ENCODE measurements at places on chromosomes 4 and X. TPM values are rescaled to one million over a fixed set of nuclear protein-coding genes. Genes with fewer than 3 reads are reported as not detected.

DNA sequence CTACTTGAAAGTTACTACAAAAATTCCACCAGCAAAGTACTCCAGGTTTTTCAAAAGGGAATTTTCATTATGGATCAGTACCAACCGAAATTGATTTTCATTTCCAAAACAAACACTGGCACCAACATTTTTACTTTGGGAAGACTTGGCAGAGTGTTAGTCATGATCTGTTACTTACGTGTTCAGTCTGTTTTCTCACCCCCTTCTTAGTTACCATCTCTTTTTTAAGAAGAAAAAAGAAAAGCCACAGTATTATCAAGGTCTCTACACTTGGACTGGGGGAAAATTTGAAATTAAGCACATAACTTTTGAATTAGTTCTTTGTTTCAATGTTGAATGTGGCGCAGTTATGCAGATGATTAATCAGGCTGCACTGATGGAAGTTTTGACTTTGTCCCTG, 27.5 kb downstream of the RBBP7 start:
- DNase-seq: no peak

- DNase-seq: no peak
Observed at GRCh38 chrX:39633293-39633692, 464.5 kb downstream of the BCOR start.

GRCh38 chr4:56651056-56651350, 30.1 kb downstream of the HOPX start:
- no peak for DNase-seq

GRCh38 chr4:33437406-33437805, 2717.2 kb downstream of the PCDH7 start:
- no peak for DNase-seq

GRCh38 chrX:41664375-41664901, 24.3 kb upstream of the GPR34 start:
- DNase-seq: no peak

GRCh38 chr4:74897386-74897785, 35.5 kb upstream of the PARM1 start:
- no peak for DNase-seq

- no peak for DNase-seq
Observed at GRCh38 chrX:84064164-84064563, 123.8 kb downstream of the RPS6KA6 start.

DNA sequence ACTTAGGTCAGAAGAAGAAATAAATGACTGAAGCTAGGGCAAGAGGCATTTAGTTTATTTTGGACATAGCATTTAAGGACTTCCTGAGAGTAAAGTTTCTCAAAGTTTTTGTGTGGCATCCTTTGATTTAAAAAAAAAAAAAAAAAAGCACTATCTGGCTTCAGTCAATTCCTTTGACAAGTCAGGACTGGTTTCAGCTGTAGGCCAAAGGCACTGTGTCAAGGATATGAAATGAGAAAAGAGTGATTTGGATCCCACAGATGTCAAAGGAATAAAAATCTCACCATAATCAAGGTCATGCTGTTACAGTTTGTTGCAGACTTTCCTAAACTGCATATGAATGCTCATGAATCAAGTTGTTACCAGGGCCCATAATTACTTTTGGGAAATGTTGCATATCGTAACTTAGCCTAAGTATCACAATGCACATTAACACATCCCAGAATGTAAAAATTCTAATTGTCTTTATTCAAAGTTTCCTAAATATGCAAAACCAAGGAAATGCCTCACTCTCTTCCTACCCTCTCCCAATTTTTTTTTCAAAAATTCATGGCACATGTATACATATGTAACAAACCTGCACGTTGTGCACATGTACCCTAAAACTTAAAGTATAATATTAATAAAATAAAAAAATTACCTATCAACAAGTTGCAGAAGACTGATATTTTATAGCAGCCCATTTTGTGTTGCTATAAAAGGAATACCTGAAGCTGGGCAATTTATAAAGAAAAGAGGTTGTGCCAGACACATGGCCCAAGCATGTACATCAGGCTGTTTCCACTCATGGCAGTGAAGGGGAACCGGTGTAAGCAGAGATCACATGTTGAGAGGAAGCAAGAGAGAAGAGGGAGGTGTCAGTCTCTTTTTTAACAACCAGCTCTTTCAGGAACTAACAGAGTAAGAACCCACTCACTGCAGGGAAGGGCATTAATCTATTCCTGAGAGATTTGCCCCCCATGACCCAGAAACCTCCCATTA, 33.7 kb upstream of the ADAMTS3 start:
- DNase-seq: no peak

DNA sequence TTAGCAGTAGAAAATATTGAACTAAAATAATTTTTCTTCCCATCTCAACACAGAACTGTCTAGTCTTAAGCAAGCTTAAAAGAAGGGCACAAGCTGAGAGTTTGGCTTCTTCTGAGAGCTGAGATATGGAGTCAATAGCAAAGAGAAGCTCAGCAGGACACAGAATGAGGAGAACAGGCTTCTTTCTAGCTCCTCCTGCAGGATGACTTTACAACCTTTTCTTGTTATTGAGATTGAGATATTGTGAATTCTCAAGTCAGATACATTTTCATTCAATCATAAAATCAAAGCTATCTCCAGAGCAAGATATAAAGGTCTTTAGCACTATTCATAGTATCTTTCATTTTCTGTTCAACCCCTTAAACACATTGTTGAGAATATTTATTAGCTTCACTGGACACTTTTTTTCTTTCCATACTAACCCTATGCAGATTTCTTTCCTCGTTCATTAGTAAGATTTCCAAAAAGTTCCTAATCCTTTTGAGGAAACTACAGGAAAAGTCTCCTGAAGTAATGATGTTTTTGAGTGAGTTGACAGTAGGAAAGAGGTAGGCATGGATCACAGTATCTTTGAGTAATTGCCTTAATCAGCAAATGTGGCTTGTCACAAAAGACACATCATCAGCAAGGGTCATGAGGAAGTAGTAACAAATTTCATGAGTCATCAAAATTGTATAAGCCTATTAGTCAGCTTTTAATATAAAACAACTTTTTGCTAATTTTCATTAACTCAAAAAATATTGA, 17.8 kb upstream of the CXCL3 start:
- no peak for DNase-seq

GRCh38 chr4:67456577-67457196, 88.6 kb downstream of the CENPC start:
- DNase-seq: no peak

GRCh38 chr4:8015512-8015911, 75.9 kb upstream of the AFAP1 start:
- DNase-seq: no peak

GRCh38 chr4:85697854-85698253, 222.9 kb downstream of the ARHGAP24 start:
- no peak for DNase-seq

DNA sequence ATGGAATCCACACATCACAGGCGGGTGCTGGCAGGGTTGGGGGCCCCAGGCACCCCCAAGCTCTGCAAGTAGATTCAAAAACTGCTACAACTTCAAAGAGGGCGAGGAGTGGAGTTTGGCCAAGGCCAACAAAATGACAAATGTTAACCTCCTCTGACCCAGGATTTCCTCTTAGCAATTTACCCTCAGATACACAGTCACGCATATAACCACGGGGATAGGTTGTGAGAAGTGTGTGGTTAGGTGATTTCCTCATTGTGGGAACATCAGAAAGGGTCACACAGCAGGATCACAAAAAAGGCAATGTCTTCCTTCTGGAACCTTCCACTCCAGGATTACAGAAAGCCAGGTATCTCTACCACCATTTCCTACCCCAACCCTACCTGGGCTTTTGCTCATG, 62.4 kb downstream of the C4orf50 start:
- DNase-seq: no peak

- DNase-seq: no peak
Observed at GRCh38 chrX:2666491-2666890, 24.6 kb upstream of the CD99 start.

DNA sequence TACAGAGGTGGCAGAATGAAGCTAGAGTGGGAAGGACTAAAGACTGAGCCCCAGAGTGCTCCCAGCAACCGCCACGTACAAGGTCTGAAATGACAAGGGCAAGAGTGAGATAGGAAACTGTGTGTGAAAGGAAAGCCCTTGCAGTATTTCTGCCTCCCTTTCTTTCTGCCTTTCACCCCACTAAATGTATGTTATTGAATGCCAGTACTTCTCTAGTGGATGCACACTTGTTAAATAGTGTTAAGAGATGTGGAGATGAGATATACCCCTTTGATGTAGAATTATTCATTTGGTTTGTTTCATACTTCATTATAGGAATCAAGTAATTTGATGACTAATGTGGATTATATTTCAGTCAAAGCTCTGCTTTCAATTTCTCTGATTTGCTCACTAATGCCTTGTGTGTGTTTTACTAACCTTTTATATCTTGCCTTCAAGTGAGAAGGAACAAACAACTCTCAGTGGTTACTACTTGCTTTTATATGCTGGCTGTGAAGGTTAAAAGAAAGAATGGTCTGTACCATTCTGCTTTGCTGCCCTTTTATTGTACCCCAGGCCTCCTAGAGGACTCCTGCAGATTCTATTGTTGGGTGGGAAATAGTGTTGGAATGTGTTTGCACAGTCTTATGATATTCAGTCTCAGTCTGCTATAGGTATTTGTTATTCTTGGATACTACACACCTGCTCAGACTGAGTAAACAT, 8.0 kb upstream of the ANXA3 start:
- no peak for DNase-seq

DNA sequence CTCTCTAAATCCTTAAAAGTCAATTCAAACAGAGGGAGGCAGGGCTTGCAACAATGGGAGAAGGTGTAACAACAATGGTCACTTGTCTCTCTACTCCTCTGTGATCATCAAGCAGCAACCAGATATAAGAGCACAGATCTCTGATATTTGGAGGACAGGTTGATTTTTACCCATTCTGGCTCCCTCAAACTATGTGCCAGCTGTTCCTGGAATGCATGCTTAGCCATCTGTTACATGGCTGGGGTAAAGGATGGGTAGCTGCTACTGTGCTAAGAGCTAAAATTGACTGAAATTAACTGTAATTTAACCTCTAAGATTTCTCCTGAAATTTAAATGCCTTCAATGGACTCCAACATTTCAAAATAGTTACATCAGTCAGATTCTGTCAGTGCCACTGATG, 1459.9 kb downstream of the PCDH7 start:
- DNase-seq: no peak

DNA sequence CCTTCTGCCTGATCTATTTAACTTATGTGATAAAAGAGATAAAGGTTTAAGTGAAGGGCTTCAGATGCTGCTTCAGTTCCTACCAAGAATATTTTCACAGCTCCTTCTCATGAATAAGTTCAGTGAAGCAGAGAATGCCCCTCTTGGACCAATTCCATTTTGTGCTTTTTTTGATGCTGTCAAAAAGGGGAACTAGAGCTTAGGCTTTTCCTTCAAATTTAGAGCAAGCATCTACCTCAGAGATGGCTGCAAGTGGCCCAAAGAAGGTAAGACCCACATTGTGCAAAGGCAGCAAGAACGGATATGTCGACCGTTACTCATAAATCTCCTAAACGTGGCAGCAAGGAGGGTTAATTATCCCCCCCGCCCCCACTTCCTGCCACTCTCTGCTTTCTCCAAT, 4.5 kb downstream of the CHRDL1 start:
- no peak for DNase-seq

DNA sequence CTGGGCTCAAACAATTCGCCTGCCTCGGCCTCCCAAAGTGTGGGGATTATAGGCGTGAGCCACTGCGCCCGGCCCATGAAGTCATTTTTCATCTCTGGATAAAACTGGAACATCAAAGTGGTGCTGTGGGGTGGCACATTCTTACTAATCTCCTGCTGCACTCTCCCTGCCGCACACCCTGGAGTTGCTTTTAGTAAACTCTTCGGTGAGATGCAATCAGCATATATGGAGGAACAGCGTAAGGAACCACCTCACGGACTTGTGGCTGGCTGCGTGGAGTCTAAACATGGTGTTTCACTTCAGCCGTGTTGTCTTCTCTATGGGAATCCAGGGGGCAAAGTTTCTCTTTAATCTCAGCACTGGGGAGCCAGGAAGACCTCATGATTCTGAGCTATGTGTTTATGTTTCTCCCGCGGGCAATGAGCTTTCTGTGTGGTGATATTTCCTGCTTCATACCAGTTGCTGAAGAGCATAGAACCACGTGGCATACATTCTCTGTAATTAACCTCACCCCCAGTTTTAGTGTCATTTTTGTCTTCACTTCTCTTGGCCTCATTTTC, 2.1 kb upstream of the RHOH start:
- DNase-seq: peak; percentile 41

- no peak for DNase-seq
Observed at GRCh38 chr4:147955827-147956558, 224.1 kb downstream of the ARHGAP10 start.

DNA sequence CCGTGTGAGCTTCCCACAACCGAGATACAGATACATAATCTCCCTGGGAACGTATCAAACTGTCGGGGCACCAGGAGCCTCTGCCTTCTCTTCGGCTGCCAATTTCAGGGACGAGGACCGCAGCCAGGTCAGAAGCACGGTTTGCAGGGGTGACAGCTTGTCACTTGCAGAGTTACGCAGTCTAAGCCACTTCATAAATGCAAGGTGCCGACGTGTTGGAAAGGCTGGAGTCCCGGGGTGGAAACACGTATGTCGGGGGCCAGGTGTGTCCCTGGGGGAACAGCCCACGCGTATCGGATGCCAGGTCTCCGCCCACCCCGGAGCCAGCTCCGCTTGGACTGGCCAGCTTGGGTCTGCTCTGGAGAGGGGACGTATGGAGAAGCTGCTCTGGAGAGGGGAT, 76.3 kb upstream of the SHOX start:
- DNase-seq: no peak

FANCB gene
- 1.5 TPM for total RNA-seq

GABRE gene
- not detected for total RNA-seq

C4orf36 gene
- total RNA-seq: not detected

BEND4 gene
- total RNA-seq: 0.06 TPM

SOD3 gene
- total RNA-seq: not detected

TNIP3 gene
- total RNA-seq: 0.66 TPM

VSIG1 gene
- total RNA-seq: 14.9 TPM

Data from CD4-positive, alpha-beta T cell (primary cell).